ENCODE measurements at places on chromosomes 11 and 22.

DNA sequence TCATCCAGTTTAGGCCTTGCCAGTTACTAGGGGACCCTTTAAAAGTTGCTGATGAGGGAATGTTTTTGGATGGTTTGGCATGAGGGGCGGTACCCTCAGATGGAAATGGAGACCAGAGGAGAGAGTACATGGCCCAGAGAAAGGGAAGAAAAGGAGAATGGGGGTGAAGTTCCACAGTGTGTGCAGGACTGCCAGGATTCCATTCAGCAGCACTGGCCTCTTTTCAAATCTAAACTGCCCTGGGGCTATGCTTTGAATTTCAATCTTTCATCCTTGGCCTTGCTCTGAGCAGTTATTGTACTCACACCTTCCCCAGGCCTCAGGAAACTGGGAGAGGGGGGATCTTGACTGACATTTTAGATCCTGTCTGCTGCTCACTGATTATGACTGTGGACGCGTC is 3.0 kb downstream of the SLC3A2 start:
- no peak for DNase-seq

DNA sequence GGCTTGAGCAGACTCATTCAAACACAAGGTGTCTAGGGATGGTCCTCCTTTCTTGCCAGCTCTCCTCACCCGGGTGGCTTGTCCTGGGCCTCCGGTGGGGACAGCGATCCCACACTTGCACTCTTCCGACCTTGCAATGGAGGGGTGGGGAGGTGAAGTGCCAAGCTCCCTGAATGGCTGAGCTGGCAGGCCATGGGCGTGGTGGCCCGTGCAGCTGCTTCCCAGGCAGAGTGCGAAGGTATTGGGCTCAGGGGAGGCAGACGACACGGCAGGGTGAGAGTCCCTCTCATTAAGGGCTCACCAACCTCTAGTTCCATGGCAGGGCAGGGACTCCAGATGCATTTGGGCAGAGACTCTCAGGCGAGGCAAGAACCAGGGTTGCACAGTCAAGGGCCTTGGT is 11.0 kb upstream of the RASL10A start:
- DNase-seq, result no peak

DNA sequence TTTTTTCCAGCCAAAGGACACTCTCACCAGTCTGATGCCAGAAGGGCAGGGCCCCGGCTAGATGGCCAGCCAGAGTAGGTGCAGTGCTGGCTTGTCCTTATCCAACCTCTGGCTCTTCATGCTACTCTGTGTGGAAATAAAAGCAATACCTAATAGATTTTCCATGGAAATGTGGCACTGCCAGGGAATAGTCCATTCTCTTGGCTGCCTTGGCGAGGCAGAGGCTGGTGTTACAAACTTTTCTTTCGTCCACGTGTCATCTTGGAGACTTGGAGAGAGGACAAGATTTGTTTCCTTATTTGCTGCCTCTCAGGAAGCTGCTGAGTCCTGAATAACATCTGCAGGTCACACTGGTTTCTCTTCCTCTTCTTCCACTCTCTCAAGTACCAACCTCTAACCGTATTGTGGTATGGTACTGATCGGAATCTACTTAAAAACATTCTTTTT is 17.2 kb upstream of the C1QTNF4 start:
- DNase-seq, result no peak

DNA sequence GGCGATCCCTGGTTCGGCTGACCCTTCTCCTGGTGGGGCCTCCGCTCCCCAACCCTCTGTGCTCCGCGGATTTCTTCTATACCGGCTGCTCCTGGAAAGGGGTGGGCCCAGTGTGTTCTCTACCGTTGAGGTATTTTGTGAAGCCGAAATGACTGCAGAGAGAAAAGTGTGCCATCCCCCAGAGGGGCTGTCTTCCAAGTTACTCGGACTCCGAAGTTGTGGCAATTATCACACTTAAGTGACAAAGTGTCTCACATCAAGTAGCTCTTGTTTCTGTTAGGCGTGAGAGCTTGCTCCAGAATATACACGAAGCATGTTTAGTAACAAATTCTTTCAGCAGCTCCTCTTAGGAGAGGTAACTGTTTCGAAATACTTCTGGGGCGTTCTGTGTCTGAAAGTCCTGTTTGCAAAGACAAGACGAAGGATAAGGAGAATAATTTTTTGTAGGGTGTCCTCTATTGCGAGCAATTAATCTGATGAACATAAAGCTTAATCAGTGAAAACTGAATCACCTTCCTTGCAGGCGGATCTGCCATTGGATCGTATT is 434 bp downstream of the XPNPEP3 start:
- no peak for DNase-seq

DNA sequence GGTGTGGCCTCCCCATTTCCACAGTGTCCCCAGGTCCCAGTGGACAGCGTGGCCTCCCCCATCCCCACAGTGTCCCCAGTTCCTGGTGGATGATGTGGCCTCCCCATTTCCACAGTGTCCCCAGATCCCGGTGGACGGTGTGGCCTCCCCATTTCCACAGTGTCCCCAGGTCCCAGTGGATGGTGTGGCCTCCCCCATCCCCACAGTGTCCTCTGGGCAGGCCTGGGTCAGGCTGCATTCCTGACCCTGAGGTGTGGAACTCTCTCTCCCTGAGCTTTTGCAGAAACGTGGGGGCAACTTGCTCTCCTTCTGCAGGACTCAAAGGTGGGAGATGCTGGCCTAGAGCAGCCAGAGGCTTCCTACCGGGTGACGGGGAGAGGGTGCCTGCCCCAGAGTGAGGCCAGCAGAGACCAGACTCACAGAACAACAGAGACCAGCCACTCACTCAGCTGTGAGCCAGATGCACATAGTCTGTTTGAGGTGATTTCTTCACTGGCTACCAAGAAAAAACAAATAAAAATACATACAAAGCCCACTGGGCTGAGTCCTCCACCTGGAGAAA is 85.8 kb upstream of the FGF3 start:
- DNase-seq, result no peak

DNA sequence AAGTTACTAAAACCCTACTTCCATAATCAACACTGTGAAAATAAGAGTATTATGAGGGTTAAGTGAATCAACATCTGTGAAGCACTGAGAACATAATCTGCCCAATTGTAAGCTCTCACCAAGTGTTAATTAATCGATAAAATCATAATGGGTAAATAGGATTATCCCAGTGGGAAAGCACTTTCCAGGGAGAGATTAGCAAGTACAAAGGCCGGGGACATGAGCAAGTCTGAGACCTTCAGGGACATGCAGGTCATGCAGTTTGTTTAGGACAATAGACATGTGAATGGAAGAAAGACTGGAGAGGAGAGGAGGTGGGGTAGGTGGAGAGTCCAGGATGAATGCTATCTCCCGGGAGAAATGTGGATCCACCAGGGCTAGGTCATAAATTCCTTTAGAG is 57.8 kb upstream of the FIBIN start:
- no peak for DNase-seq

- DNase-seq, result no peak
Measured at GRCh38 chr22:23305321-23305910, 125.1 kb downstream of the BCR start.
